Gastrocnemius medialis (tissue), 4 donors: ENCODE measurements at places on chromosomes 6 and 20.

- no peak for DNase-seq
Observed at GRCh38 chr20:53028337-53029007, 56.3 kb downstream of the TSHZ2 start.

DNA sequence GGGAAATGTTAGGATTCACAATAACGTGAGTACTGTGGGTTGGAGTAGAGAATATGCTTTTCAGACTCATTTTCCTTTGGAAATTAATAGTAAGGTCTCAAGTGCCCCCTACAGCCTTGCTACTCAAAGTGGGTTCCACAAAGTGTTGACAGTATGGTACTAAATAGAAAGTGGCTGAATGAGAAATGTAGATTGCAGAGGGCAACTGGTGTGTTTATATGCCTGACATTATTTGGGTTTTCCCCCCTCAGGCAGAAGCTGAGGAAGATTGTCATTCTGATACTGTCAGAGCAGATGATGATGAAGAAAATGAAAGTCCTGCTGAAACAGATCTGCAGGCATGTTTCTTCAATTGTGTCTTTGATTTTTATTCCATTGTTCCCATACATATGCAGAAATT is 5.6 kb downstream of the FBXO9 start:
- no peak for DNase-seq

DNA sequence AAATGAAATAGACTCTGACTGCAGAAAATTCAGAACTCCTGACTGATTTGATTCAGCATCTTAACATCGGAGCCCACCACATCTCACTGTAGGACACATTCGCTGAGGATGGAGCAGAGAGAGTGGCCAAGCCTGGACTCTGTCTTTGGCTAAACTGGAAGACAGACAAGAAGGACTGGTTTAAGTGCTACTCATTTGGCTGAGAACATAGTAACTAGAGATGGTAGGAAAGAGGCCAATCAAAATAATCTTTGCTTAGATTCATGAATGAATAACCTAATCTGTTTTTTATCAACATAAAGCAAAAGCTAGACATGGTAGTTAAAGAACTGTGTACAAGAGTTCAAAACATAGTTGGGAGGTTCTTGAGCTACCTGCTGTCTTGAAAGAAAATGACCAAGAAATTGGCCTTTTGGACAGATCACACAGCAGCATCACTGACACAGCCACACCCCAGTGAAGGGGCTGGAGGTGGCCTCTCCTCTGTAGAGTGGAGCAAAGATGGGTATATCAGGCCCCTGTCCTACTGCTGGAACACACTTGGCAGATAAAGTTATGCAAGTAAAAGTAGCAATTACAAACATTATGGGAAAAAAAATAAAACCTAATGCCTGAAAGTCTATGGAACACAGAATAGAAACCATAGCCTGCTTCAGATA is 87.1 kb upstream of the NT5E start:
- DNase-seq: no peak

GRCh38 chr6:53500095-53500494 is 44.8 kb downstream of the GCLC start:
- no peak for DNase-seq

DNA sequence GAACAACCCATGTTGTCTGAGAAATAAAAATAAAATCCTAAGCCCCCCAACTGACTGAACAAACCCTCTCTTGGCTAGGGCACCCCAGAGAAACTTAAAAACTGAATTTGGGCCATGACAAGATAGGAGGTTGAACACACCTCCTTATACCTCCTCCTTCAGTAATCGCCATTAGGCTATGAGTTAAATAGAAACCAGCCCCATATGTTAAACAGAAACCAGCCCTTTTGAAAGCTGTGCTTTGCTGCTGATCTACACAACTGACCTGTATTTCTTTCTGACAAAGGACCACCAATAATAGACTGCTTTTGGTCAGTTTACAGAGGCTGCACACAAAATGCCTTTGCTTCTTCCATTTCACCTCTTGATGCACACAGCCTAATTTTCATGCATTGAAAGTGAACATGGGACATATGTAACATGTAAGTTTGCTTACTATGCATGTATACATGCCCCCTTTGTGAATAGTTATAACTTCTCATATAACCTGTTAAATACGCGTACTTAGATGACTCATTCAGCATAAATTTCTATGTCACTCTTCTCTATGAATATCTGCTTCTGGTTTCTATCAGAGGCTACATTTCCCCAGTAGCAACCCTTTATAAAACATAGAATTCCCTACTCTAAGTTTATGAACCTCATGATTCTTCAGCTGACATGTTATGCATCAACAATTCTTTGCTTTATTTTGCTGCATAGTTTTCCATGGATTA is 462.9 kb downstream of the COL12A1 start:
- DNase-seq: no peak

DNA sequence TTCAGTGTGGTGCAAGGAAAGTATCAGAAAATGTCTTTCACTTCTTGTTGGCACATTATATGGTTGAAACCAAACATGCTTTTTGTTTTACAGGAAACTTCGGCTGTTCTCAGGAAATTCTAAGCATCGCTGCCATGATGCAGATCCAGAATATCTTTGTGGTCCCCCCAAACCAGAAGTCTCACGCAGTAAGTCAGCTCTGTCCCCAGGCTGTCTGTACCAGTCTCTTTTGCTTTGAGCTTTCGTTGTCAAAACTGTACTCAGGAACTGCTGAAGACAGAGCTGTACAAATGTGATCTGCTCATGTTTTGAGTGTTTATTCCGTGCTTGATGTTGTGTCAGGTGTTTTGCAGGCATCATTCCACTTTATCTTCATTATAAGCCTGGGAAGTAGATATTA is 59.6 kb downstream of the DHX35 start:
- DNase-seq: no peak

- peak; percentile 84 for DNase-seq
Observed at GRCh38 chr6:156686995-156687788, 90.0 kb upstream of the ARID1B start.

DNA sequence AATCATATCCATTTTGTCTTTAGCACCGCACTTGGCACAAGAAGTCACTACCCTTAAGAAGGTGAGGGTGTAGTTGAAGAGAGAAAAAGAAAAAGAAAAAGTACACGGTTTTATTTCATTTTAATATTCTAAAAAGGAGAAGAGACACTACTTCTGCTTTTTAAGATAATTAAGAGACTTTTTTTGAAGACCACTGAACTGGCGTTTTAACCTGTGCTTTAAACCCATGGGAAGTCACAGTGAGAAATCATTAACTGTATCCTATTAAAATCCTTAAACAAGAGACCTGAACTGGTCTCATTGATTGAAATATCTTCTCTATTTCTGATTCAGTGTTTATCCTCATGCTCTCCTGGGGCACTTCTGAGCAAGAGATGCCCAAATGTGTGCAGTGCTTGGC is 243.5 kb downstream of the TMEM242 start:
- DNase-seq: no peak

DNA sequence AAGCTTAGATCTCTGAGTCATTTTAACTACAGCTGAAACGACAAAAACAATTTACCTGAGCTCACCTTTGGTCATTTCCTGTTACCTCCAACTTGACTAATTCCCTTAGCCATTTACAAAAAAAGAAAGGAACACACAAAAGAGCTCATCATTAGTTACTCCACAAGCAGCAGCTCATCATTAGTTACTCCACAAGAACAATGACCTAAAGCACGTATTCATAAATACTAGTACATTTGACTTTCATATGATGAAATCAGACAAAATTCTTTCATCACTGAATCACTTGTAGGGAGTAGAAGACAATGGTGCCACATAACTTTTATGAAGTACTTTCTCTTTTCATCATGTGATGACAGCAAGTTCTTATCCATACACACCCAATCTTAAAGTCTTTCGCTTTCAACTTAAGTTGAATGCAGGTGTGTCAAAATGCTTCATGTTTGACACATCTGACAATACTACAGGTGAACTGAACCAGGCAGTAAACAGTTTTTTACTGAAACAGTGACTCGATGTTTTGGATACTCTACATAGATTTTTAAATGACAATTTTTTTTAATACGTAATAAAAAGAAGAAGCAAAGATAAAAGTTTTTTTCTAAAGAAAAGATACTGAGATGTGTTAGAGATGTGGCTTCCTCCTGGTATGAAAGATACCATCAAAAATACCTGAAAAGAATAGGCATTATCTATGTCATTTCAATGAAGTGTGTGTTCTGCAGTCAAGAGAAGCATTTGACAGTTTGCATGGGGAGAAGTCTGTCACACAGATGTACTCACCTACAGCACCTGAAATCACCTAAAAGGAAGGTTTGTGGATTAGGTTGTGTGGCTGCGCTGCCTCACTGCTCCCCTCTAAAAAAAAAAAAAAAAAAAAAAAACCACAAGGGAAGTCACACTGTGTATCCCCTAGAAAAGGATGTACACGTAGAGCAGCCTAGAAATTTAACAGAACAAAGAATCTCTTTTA is 109.1 kb downstream of the PRDM1 start:
- no peak for DNase-seq

DNA sequence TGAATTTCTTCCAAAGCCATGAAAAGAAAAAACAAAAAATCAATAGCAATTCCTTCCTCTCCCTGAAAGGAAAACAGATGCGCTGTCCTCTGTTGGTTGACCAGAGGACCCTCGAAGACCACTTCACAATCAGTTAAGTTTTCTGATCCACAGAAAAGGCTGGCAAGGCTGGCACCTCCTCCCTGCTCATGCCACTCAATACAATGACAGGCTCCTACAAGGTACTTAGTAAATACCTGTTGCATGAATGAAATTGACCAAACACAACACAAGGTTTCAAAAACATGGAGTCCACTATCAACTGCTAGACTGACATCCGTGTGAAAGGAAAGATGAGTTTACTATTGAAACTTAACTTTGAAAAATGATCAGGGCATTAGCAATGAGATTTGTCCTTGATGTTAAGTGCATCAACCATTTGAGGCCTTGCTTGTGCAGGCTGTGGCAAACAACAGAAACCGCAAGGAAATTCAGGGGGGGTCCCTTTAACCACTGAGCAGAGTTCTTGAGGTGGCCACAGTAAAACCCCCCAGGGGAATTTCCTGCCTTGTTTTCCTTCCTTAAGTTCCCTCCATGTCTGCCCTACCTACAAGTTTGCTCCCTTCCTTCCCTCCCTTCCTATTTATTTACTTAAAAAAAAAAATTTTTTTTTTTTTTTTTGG is 27.9 kb upstream of the RTF2 start:
- DNase-seq: no peak

DNA sequence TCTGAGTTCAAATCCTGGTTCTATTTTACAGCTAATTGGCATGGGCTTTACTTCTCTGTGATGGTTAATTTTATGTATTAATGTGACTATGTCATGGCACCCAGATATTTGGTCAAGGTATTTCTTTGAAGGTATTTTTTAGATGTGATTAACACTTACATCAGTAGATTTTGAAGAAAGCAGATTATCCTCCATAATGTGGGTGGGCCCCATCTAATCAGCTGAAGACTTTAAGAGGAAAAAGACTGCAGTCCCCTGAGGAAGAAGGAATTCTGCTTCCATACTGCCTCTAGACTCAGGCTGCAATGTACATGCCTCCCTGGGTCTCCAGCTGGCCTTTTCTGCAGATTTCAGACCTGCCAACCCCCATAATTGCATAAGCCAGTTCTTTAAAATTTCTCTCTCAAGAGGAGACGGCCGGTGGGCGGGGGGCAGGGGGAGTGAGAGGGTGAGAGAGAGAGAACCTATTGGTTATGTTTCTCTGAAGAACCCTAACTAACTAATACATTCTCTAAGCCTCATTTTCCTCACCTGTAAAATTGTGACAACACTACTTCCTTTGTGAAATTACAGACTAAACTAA is 338.2 kb upstream of the PRDM1 start:
- no peak for DNase-seq

DNA sequence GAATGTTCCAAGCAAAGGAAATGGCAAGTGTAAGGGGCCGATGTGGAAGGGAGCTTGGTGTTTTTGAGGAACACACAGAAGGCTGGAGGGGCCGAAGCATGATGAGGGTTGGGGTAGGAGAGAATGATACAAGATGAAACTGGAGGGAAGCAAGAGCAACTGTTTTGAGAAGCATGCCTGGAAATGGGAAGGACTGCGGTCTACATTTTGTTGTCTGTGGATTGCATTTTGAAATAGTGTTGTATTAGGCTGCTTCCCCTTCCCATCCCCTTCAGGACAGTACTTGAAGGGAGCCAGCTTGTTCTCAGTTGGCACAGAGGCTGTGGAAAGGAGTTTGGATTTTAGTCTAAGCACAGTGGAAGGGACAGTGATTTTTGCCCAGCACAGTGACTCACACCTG is 2.2 kb downstream of the TM9SF4 start:
- DNase-seq: no peak

DNA sequence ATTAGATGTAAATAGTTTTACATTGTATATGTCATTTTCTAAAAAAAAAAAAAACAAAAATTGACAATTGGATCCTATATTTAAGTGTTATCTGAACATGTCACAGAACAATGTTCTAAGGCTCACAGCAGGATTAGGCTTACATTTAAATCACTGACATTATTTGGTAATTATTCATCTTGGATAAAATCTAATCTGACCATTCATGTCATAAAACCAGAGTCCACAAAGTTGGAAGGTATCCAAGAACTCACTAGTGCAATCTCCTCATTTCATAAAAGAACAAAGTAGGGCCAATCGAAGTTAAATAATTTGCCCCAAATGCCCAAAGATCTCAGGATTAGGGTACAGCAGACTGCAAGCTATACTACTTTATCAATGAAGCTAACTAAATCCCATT is 73.0 kb downstream of the PDSS2 start:
- no peak for DNase-seq

DNA sequence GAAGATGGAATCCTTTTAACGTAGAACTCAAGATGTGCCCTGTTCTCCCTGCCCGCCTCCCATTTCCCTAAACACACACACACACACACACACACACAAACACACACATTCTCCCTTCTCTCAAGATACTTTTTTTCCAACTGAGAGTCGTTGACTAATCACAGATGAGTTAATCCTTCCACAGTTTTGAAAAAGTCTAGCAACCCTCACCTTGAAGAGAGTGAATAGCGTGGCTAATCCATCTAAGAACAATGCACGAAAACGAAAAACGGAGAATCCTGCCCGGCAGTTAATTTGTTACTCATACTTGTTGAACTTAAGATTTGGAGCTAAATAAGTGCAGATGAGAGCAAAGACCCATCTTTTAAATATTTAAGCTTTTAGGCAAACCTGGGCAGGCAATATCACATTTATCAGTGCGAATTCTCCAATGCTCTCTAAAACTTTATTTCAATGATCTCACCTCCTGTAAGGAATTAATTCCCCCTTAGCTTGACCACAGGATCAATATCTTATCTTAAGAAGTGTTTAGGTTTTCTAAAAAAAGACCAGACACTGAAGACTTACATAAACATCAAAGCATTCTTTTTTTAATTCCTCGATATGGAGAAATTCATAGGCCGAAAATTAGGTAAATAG is 1.1 kb downstream of the AGPAT4 start:
- no peak for DNase-seq

- DNase-seq: peak; percentile 69
Observed at GRCh38 chr6:90369024-90369519, 72.4 kb upstream of the BACH2 start.

DNA sequence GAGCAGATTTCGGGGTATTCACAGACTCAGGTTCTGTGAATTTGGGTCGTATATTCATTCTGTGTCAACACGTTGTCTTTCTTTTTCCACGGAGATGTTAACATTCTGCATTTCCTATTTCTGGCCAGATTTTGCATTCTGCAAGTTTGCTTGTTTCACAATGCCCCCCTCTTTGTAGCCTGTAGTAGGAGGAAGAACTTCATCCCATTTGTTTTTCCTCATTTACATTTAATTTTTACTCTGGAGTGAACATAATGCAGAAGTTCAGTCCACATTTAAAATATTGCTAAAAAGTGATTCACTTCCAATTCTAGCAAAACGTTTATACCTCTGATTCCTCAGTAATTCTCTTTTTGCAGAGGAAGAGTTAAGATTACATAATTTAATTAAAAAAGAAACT is 12.9 kb downstream of the TAGAP start:
- DNase-seq: no peak

GRCh38 chr6:22025468-22026163 is 271.2 kb downstream of the PRL start:
- DNase-seq: no peak
